ENCODE measurements at places on chromosomes 1 and 21.

- DNase-seq, result no peak
Observed at GRCh38 chr1:95217371-95217770, 16.6 kb upstream of the RWDD3 start.

GRCh38 chr1:244350027-244350426 lies 101.7 kb downstream of the ADSS2 start:
- DNase-seq, result peak; percentile 73

DNA sequence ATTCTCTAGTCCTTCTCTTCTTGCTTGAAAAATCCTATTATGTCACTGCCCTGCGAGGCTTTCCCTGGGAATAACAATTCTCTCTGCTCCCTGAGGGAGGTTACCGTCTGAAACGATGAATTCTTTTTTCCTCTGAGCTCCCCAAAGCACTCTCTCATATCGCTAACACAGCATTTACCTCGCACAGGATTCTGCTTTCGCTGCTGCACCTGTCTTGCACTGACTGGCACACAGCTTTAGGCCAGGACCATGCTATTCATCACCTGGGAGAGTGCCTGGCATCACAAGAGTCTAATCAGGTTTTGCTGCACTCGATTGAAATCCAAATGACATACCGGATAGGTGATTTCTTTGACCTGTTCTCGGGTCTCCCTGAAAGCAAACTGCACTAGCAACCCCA lies 52.8 kb upstream of the GNG4 start:
- no peak for DNase-seq

- no peak for DNase-seq
Observed at GRCh38 chr1:232687728-232688127, 57.8 kb upstream of the SIPA1L2 start.

DNA sequence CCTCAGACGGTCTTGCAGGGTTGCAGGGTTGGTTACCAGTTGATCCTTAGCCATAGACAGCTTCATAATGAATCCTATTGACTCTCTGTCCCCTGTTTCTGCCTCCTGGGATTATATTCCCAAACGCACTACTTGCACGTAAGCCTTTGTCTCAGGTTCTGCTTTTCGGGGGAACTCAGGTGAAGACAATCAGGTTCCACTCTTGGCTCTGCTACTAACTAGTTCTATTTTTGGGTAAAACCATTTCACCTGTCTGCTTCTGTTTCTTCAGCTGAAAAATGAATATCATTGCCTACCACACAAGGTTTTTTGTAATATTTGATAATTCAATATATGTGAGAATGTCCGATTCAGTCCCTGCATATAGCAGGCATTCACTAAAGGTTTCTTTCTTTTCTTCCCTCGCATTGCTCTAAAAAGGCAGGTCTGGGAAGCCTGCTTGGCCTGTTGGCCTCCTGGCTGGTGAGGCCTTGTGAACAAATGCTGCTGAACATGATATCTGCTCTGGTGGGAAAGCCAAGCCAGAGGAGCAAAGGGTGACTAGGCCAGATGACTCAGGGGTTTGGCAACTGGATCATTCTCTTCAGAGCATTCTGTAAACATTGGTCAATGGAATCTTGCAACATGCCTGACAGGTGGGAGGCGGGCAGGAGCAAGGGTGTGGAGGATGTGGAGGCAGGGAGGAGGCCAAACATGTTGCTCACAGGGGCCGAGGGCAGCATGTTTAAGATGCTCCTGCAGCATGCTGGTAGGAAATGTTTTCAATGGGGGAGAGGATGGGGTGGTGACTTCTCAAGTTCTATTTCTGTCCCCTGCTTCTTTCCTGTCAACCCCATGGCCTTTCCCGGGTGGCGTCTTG lies 23.8 kb downstream of the IER5 start:
- no peak for DNase-seq

GRCh38 chr1:197814306-197814705 lies 39.0 kb upstream of the DENND1B start:
- DNase-seq, result no peak

DNA sequence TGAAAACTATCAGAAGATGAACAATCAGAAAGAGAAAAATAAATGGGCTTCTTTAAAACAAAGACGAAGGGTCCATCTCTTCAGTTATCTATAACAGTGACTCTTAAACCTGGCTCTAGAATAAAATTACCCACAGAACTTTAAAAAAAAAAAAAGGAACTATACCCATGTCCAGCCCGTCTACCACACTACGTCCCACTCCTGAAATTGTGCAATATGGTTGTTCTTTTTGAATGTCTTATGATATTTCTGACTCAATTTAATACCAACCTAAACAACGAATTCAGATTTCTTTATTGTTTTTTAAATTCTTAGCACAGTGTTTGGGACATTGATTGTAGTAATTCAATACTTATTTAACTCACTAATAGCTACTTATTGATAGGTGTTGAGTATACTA lies 246.3 kb downstream of the DPYD start:
- no peak for DNase-seq

DNA sequence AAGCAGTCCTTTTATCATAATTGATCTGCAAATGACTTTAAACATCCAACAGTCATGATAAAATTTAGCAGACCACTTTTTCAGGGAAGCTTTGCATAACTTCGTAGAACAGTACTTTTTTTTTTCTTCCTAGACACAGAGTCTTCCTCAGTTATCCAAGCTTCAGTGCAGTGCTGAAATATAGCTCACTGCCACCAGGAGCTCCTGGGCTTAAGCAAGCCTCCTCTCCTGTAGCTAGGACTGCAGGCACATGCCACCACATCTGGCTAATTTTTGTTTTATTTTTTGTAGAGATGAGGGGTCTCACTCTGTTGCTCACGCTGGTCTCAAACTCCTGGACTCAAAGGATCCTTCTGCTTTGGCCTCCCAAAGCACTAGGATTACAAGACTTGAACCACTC lies 3.8 kb downstream of the F13B start:
- no peak for DNase-seq

- no peak for DNase-seq
Observed at GRCh38 chr1:213256438-213257087, 205.5 kb downstream of the RPS6KC1 start.

GRCh38 chr1:176884286-176884685 lies 280.2 kb downstream of the ASTN1 start:
- no peak for DNase-seq

- DNase-seq, result peak; percentile 66
Observed at GRCh38 chr1:36400825-36401601, 3.3 kb upstream of the LSM10 start.

GRCh38 chr1:230713915-230714764 lies at the start of gene AGT:
TSS of gene AGT (minus strand) at chr1:230714122. CDS start at chr1:230710823, 3,299 bp downstream.
- no peak for DNase-seq

GRCh38 chr1:81550753-81551152 lies 250.0 kb upstream of the ADGRL2 start:
- DNase-seq, result no peak

- no peak for DNase-seq
Observed at GRCh38 chr1:207754974-207755700, 3.3 kb downstream of the CD46 start.

- no peak for DNase-seq
Observed at GRCh38 chr1:238384381-238384780, 493.7 kb upstream of the ZP4 start.

- no peak for DNase-seq
Observed at GRCh38 chr1:183414365-183414764, 3.8 kb downstream of the NMNAT2 start.

GRCh38 chr21:42835211-42835610 lies 44.1 kb downstream of the WDR4 start:
- no peak for DNase-seq

DNA sequence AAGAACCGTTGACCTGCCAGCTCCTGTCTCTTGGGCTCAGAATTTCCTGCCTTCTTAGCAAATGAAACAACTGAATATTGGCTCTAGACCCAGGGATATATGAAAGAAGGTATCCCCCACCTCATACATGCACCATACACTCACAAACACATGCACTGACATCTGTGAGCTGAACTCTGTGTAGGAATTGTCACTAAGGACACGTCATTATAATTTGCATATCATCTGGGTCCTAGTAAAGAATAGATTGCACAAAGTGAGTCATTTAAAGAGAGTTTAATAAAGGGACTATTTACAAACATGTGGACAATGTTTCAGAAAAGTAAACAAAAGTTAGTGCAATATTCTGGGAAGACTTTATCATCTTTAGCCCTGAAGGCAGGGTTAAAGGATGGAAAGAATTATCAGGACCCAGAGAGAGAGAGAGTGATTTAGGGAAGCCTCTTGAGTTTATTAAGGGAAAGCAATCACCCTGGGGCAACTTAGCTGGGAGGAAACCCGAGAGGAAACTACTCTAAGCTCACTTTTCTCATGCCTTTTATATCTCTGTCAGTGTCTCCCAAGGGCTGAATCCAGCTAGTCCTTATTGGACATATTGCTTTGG lies 74.1 kb upstream of the PLA2G4A start:
- no peak for DNase-seq

DNA sequence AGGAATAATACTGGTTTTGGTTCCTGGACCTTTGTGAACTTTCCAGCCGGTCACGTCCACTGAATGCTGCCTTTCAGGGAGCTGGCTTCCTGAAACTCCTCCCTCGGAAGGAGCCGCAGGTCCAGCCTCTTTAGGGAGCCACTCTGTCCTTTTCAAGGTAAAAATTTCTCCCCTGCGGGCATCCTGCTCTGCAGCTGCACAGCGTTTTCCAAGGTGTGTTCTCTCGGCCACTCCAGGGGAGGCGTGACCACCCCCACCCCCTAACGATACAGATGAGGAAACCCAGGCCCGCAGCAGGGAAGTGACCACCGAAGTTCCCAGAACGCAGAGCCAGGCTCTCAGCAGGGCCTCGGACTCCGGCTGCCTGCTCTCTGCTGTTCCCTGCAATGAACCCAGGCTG lies 21.5 kb downstream of the PADI2 start:
- no peak for DNase-seq

DNA sequence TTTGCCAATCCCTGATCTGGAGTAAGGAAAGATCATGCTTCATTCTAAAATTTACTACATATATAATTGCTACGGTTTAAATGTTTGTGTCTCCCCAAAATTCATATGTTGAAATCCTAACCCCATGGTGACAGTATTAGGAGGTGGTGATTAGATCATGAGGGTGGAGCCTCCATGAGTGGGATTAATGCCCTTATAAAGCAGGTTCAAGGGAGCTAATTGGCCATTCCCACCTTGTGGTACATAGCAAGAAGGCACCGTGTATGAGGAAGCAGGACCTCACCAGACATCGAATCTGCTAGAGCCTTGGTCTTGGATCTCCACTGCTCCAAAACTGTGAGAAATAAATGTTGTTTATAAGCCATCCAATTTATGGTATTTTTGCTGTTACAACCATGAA lies 55.5 kb downstream of the GADD45A start:
- no peak for DNase-seq

DNA sequence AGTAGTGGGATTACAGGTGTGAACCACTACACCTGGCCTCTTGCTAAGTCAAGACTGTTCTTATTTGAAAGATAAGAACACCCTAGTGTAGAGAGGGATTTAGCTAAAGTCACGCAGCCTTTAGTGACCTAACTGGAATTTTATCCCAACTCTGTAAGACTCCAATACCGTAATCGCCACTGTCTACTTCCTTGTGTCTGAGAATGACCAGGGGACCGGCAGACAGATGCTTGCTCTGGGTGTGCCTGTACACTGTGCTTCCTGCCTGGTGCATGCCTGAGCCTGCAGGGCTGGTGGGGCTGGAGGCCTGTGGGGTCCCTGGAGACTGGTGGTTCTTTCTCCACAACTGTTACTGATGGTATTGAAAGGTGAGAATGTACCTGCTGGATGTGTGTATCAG lies 15.3 kb downstream of the MFSD2A start:
- DNase-seq, result no peak

DNA sequence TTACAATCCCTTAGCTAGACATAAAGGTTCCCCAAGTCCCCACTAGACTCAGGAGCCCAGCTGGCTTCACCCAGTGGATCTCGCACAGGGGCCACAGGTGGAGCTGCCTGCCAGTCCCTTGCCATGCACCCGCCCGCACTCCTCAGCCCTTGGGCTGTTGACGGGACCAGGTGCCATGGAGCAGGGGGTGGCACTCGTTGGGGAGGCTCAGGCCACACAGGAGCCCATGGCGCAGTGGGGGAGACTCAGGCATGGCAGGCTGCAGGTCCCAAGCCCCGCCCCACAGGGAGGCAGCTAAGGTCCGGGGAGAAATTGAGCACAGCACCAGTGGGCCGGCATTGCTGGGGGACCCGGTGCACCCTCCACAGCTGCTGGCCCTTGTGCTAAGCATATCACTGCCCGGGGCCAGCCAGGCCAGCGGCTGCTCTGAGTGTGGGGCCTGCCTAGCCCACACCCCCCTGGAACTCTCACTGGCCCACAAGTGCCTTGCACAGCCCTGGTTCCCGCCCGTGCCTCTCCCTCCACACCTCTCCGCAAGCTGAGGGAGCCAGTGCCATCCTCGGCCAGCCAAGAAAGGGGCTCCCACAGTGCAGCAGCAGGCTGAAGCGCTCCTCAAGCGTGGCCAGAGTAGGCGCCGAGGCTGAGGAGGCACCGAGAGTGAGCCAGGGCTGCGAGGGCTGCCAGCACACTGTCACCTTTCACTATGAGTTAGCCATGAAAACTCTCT lies 117.8 kb downstream of the LIPI start:
- no peak for DNase-seq

DNA sequence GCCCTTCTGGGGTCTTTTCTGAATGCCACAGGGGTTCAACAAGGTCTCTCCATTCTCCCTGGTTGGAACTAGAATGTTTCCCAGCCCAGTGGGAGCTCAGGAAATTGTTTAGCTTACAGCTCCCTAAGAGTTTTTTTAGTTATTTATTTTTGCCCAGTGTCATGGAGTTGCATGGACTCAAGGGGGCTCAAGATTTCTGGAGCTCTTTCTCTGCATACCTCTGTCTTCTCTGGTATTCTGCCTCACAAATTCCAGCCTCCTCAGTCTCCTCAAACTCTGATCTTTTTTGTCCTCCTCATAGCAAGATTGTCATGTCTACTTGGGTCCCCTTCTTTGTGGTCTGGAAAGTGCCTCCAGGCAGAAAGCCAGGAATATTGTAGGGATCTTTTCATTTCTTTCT lies 15.9 kb upstream of the PPP2R5A start:
- no peak for DNase-seq

- no peak for DNase-seq
Observed at GRCh38 chr1:93614541-93614940, 67.1 kb downstream of the BCAR3 start.
